ENCODE measurements at places on chromosomes 12 and 14. TPM values are rescaled to one million over a fixed set of nuclear protein-coding genes. Genes with fewer than 3 reads are reported as not detected.

Gene PAH
- total RNA-seq = not detected

Gene INHBE
- total RNA-seq = not detected

Gene DNAI7
- total RNA-seq = not detected

Gene ITGA7
- 0.20 TPM for total RNA-seq

Gene MANSC4
- total RNA-seq = not detected

Gene LALBA
- total RNA-seq = not detected

All from pulmonary artery endothelial cell (primary cell).